ENCODE measurements at places on chromosomes 11 and 22. TPM values are rescaled to one million over a fixed set of nuclear protein-coding genes. Genes with fewer than 3 reads are reported as not detected.

The MS4A4A gene
- not detected for total RNA-seq

DNA sequence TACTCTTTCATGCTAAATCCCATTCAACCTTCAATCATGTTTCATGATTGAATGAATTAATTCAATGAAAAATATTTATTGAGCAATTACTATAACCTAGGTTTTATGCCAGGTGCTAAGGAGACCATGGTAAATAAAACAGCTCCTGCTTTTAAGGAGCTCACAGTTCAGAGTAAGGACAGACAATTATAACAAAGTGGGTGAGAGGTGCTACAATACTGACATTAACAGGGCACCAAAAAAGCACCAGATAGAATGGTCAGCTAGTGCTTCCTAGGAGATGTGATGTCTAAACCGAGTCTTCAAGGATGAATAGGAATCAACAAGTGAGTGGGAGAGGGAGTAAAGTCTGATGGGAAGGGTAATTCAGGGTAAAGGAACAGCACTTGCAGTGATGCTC, 366.7 kb downstream of the SOX6 start:
- no peak for DNase-seq

The MMP12 gene
- not detected for total RNA-seq

The MAPK1 gene
- 42.3 TPM for total RNA-seq

DNA sequence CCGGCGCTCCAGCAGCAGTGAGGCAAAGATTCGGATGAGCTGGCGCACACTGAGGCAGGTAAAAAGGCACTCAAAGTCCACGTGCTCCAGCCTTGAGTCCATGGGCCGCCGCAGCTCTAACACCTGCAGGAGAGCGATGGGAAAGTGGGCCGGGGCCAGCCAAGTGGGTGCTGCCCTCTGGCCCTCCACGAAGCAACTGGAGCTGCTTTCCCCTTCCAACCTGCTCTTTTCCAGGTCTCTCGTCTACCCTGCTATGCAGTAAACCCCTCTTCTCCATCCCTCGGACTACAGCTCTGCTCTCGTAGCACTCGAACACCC, 20.0 kb downstream of the RPL27A start:
- DNase-seq = no peak

DNA sequence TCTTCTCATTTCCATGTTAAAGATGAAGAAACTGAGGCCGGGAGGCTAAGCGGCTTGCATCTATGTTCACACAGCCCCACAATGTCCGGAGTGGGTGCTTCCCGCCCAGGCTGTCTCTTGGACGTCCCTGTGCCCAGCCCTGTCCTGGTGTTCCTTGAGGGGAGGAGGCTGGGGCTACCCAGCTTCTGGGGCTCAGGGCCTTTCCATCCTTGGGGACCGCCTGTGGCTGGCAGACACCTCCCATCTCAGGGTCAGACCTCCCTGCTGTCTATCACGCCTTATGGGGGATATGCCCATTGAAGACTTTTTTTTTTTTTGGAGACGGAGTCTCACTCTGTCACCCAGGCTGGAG, 95.5 kb downstream of the WNT7B start:
- DNase-seq = no peak

GRCh38 chr11:133075351-133075750, 456.9 kb downstream of the OPCML start:
- DNase-seq = no peak

The DERL3 gene
- 0.12 TPM for total RNA-seq

The HEPHL1 gene
- not detected for total RNA-seq

All from epithelial cell of proximal tubule (primary cell).